ENCODE measurements at places on chromosomes 6 and 20.

DNA sequence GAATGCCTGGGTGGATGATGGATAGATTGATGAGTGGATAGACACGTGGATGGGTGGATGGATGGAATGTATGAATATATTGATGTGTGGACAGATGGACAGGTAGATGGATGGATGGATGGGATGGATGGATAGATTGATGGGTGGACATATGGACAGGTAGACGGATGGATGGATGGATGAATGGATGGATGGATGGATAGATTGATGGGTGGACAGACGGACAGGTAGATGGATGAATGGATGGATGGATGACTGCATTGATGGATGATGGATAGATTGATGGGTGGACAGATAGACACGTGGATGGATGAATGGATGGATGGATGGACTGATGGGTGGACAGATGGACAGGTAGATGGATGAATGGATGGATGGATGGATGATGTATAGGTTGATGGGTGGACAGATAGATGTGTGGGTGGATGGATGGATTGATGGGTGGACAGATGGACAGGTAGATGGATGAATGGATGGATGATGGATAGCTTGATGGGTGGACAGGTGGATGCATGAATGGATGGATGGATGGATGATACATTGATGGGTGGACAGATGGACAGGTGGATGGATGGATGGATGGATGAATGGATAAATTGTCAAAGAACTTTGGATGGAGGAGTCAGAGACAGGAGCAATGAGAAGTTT is 171.4 kb upstream of the AFDN start:
- no peak for DNase-seq

- DNase-seq, result no peak
Measured at GRCh38 chr20:47600967-47601547, 99.4 kb downstream of the NCOA3 start.

DNA sequence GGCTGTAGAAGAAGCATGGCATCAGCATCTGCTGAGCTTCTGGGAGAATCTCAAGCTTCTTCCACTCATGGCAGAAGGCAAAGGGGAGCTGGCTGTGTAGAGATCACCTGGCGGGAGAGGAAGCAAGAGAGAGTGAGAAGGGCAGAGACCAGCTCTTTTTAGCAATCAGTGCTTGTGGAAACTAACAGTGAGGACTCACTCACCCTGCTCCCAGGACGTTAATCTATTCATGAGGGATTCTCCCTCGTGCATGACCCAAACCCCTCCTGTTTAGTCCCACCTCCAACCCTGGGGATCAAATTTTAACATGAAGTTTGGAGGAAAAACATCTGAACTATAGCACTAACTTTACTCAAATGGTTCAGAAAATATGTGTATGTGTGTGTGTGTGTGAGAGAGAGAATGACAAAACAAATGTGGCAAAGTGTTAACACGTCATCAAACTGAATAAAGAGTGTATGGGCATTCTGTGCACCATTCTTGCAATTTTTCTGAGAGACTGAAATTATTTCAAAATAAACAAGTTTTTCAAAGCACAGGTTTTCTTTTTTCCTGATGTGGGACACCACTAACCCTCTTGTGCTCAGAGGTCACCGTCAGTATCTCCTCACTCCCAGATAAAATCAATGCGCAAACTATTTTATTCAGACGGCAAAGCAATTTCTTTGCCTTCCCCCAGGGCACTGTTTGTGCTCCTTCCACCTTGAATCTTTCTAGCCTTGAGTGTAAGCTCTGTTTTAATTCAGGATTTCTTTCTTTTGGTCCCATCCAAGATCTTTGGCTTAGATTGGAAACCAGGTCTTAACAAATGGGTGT is 23.2 kb upstream of the XRN2 start:
- no peak for DNase-seq

- no peak for DNase-seq
Measured at GRCh38 chr6:52333840-52334200, 28.1 kb upstream of the PAQR8 start.

DNA sequence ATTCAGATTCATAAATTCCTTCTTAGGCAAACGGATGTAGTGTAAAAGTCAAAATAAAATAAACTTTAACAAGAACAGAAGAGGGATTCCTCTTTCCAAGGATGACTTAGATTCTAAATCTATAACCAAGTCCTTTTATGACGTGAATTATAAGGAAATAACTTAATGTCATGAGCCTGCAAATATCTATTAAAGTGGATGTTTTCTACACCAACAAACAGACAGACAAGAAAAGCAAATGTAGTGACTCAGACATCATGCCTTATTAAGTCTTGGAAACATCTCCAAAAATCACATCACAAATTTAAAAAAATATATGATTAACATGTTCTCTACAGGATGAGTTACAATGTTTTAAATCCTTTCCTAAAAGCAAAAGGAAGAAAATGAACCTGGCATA is 397.1 kb downstream of the ESR1 start:
- DNase-seq, result peak; percentile 64

DNA sequence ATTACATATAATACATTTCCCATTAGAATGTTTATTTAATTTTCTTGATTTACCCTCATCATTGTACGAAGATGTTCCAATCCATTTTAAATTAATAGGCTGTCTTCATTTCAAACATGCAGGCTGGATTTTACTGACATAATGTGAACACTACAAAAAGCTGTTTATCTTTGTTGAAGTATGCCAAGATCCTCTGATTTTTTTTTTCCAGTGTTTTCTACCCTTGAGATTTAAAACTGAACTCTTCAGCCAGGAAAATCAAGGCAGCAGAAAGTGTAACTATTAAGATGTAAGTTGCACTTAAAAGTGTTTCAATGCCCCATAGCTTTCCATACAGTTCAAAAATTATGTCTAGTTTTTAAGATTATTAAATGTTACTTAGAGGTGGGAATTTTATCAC is 43.5 kb downstream of the PRKN start:
- no peak for DNase-seq

- DNase-seq, result no peak
Measured at GRCh38 chr6:33583591-33584155, 3.6 kb upstream of the BAK1 start.

DNA sequence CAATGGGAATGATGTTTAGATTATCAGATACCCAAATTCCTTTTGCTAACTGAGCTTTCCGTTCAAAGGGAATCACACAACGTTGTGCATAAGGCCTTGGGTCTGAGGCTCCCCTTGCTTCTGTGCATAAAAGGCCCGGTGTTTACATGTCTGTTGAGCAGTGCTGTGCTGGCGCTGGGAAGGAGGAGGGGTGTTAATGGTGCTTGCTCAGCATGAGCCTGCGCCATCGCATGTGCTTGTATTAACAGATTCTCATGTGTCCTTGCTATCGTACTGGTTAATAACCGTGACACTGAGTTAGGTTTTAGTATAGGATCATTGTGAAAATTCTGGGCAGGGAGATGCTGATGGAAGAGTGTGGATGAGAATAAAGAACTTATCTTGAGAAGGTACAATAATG is 62.3 kb upstream of the TRAF3IP2 start:
- DNase-seq, result no peak

GRCh38 chr6:12992770-12993169 is 276.2 kb downstream of the PHACTR1 start:
- no peak for DNase-seq

DNA sequence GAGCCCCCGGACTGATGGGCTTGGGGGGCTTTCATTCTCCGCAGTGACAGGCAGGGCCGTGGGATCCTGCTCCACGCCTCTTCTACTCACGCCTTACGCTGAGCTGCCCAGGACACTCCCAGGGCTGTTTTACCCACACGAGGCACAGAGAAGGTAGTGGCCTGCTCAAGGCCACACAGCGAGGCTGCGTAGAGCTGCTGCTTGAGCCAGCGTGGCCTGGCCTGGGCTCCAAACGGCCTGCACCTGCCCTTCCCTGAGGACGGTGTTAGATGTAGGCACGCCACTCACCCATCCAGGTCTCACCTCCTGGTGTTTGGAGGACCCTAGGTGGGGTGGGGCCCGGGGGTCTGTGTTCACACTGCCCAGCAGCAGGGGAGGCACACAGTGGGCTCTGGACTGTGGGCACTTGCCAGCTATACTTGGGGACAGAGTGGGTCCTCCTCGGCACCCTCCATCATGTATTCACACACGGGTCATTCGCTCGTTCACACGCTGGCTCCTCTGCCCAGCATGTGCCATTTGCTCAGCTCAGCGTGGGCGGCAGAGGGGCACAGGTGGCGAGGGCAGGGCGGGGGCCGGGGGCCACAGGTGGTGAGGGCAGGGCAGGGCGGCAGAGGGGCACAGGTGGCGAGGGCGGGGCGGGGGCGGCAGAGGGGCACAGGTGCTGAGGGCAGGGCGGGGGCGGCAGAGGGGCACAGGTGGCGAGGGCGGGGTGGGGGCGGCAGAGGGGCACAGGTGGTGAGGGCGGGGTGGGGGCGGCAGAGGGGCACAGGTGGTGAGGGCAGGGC is 18.4 kb upstream of the RBBP8NL start:
- no peak for DNase-seq

DNA sequence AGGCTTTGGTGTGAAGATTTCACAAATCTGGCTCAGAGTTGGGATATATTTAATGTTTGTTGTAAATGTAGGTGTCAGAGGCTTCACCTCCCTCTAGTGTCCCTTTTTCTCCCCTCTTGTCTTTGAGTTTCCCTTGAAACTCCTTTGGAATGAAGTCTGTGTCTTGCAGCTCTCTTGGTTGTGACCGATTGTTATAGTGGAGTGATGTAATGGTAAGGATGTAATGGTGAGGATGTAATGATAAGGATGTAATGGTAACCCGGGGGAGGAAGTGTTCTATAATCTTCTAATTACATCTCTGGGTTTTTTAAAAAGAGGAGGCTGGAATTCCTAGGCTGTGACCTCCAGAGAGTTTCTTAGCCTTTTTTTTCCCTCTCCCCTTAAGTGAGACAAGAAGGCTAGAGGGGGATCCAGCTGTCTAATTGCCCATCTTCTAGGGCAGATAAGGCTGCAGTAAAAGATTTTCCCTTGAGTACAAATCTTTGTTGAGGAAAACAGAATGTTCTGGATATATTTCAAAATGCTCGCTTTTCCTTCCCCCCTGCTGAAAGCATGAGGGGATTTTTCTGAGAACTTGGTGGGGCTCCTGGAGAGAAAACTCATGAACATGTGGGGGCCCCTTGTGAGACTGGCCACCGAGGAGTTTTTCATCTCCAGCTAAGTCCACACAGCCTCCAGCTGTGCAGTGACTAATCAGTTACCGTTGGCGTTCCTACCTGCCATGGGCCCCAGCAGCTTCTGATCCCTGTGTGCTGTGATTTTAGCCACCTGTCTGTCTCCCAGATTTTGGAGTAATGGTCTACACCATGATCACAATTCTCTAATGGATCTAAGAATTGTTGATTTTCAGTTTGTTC is 156.7 kb upstream of the PMEPA1 start:
- DNase-seq, result no peak

- peak; percentile 21 for DNase-seq
Measured at GRCh38 chr6:38588631-38589366, 50.9 kb downstream of the BTBD9 start.

DNA sequence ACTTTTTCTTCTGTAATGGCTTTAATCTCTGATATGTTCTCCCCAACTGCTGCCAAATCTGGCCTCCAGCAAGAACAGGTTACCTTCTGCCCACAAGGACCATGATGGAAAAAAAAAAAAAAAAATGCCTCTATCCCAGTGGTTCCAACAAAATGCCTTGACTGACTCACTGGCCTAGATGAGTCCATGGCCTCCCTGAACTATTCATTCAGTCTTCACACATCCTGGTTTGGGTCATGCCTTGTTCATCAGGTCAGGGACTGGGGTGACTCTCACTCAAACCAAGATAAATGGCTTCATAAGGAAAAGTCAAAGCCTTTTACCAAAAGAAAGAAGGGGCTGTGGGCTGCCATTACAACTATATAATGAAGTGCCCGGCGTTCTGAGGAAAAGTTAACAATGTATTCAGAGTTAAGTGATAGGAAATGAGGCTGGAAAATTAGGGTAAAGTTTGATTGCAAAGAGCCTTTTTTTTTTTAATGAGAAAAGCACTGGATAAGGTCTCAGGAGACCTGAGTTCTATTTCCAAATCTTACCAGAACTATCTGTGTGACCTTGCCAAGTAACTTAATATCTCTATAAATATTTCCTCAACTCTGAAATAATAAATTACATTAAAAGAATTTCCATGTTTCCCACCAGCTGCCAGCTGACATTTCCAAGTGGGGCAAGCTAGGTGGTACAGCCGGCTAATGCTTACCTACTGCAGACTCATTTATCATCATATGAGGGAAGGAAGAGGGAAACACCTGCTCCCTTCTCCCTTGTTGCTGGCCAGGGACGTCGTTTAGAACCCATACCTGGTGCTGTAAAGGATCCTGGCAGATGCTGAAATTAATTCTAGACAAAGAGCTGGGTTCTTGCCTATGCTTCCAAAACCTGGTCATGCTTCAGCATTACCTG is 380.0 kb upstream of the MARCKS start:
- DNase-seq, result peak; percentile 74

- peak; percentile 49 for DNase-seq
Measured at GRCh38 chr6:122007339-122007738, 392.1 kb upstream of the HSF2 start.

- no peak for DNase-seq
Measured at GRCh38 chr20:15187612-15188011, 850.2 kb upstream of the FLRT3 start.

DNA sequence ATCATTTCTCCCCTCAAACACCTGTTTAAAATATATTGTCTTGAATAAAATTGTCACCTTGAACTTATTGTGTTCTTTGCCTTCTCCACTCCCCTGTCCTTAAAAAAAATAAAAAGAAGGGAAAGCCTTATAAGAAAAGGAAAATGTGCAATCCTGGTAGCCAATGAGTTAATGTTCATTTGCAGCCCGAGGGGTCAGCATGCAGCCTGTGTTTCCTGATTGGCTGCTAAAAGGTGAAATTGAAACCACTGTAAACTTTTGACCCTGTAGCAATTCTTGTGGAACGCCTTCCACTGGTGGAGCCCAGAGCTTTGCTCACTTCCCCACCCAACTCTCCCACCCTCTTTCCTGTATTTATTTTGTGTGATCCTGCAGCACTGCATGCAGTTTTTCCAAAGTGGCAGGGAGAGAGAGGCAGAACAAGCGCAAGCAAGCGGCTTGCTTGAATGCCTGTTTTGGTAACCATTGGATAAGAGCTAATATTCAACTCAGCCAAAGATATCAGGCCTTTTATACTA is 74.9 kb downstream of the NCOA3 start:
- DNase-seq, result peak; percentile 86

GRCh38 chr6:75368151-75368779 is 83.7 kb upstream of the TMEM30A start:
- DNase-seq, result no peak

Data from fibroblast of skin of back (primary cell).